Endothelial cell (in vitro differentiated cells): ENCODE measurements at places on chromosomes 11 and 22. TPM values are rescaled to one million over a fixed set of nuclear protein-coding genes. Genes with fewer than 3 reads are reported as not detected.

Gene COMT
- total RNA-seq: 49.0 TPM

Gene MYRF
- total RNA-seq: 1.5 TPM

Gene MN1
- 9.9 TPM for total RNA-seq

Gene TOP3B
- 55.6 TPM for total RNA-seq

Gene CTSW
- not detected for total RNA-seq

Gene SERPINH1
- 449 TPM for total RNA-seq

Gene SYTL2
- total RNA-seq: 4.0 TPM

Gene IGF2
- 2.1 TPM for total RNA-seq

Gene DHCR7
- 130 TPM for total RNA-seq

DNA sequence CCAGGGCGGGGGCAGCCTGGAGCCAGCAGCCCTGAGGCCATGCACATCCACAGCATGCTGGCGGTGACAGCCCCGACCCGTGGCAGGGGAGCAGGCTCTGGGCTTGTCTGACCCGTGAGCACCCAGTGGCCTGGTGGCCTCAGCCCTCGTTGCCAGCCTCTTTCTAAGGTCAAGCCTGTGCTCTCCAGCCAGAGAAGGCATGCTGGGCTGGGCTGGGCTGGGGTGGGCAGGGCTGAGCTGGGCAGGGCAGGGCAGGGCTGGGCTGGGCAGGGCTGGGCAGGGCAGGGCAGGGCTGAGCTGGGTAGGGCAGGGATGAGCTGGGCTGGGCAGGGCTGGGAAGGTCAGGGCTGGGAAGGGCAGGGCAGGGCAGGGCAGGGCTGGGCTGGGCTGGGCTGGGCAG is 10.6 kb downstream of the H19 start:
- H3K27me3 ChIP-seq: no peaks in the 10 kb centered on the region
- DNase-seq: no peak
- H3K4me3 ChIP-seq: no peak overlapping the region
- H3K4me1 ChIP-seq: no peaks in the 10 kb centered on the region
- H3K27ac ChIP-seq: no peak overlapping the region

DNA sequence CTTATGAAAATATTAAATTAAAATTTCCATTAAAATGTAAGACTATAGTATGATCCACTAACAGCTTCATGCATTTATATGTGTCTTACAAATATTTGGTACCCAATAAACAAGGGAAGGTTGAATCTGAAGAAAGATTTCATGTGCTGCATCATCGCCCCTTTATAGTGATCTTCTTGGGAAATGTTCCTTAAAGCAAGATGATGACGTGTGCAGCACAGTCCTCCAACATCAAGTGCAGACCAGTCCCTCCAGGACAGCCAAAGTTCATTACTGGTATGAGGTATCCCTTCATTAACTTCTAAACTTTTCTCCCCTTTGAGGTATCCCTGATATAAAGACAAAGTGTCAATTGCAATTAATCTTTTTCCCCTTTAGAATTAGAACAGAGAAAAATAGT is 567.0 kb downstream of the METTL15 start:
- no peak overlapping the region for H3K4me3 ChIP-seq
- DNase-seq: no peak
- no peaks in the 10 kb centered on the region for H3K36me3 ChIP-seq
- no peak overlapping the region for H3K27ac ChIP-seq
- H3K27me3 ChIP-seq: no peaks in the 10 kb centered on the region
- H3K4me1 ChIP-seq: peaks cover 5% of the 10 kb centered on the region

GRCh38 chr11:128734103-128734831 is 40.4 kb downstream of the FLI1 start:
- no peak for DNase-seq
- peaks cover 3% of the 10 kb centered on the region for H3K27me3 ChIP-seq
- H3K4me1 ChIP-seq: peaks cover 82% of the 10 kb centered on the region
- no peak overlapping the region for H3K27ac ChIP-seq
- no peak overlapping the region for H3K4me3 ChIP-seq

- no peaks in the 10 kb centered on the region for H3K36me3 ChIP-seq
- no peak overlapping the region for H3K27ac ChIP-seq
- peaks cover 9% of the 10 kb centered on the region for H3K27me3 ChIP-seq
- peaks cover 20% of the 10 kb centered on the region for H3K4me1 ChIP-seq
Measured at GRCh38 chr11:123357353-123357989, 72.6 kb upstream of the GRAMD1B start.

DNA sequence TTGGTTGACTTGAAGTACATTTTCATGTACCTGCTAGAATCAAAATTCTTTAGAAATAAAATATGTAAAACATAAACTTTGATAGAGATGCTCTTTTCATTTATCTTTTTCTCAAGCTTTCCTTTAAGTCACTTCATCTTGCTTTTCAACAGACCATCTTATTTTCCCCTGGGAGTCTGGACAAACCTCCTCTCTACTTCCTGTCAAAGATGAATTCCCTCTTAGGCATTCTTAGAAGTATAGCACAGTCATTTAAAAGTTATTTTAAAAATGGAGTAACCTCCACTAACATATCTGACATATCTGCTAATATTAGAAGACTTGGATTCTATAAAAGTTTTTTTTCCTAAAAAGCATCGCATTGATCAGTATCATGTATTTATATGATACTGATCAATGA is 84.8 kb upstream of the PAX6 start:
- H3K36me3 ChIP-seq: no peaks in the 10 kb centered on the region
- peaks cover 4% of the 10 kb centered on the region for H3K27me3 ChIP-seq
- no peak overlapping the region for H3K27ac ChIP-seq
- DNase-seq: no peak

- peaks cover 3% of the 10 kb centered on the region for H3K27me3 ChIP-seq
- no peaks in the 10 kb centered on the region for H3K36me3 ChIP-seq
- H3K27ac ChIP-seq: peak overlapping the region; percentile 15
- peaks cover 20% of the 10 kb centered on the region for H3K4me1 ChIP-seq
- no peak for DNase-seq
Measured at GRCh38 chr22:32354360-32355351, 3.0 kb upstream of the RFPL3 start.

- no peaks in the 10 kb centered on the region for H3K27me3 ChIP-seq
- H3K4me3 ChIP-seq: no peak overlapping the region
- no peak overlapping the region for H3K27ac ChIP-seq
- no peak for DNase-seq
- no peaks in the 10 kb centered on the region for H3K36me3 ChIP-seq
Measured at GRCh38 chr11:102012946-102013345, 34.3 kb upstream of the CFAP300 start.

- H3K4me3 ChIP-seq: no peak overlapping the region
- H3K27me3 ChIP-seq: no peaks in the 10 kb centered on the region
- no peak for DNase-seq
- no peaks in the 10 kb centered on the region for H3K36me3 ChIP-seq
- H3K4me1 ChIP-seq: no peaks in the 10 kb centered on the region
- H3K27ac ChIP-seq: no peak overlapping the region
Measured at GRCh38 chr22:44337678-44338004, 24.9 kb upstream of the SHISAL1 start.

GRCh38 chr11:60338053-60338452 is 11.0 kb downstream of the MS4A6E start:
- no peaks in the 10 kb centered on the region for H3K36me3 ChIP-seq
- no peak overlapping the region for H3K4me3 ChIP-seq
- no peak overlapping the region for H3K27ac ChIP-seq
- no peaks in the 10 kb centered on the region for H3K27me3 ChIP-seq
- no peak for DNase-seq

DNA sequence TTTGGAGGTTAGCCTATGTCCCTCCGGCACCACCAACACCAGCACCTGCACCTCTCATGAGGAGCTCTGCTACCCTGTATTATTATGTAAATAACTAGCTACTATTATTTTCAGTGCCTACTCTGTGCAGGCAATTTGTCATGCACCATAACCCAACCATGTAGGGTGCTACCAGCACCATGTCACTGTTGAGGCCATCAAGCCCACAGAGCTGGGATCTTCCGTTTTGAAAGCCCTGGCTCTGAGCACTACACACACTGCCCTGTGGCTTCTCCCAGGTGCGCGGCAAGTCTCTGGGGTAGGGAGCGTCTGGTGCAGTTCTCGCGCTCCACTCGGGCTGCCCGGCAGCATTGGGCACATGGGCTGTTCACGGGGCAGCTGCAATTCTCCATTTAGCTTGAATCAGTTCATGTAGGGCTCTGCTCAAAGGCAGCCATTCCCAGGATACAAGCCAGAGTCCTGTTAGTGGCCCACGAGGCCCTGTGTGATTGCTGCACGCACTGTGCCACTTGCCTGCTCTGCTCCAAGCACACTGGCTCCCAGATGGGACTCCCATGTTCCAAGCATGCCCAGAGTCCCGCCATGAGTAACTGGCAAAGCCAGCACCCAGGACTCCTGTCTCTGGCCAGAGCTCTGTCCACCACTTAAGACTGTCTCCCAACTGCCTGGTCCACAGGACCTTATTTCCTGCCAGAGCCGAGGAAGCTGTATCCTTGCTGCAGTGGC is 42.5 kb upstream of the CDON start:
- no peak overlapping the region for H3K4me3 ChIP-seq
- H3K27ac ChIP-seq: no peak overlapping the region
- no peak for DNase-seq
- H3K4me1 ChIP-seq: peaks cover 8% of the 10 kb centered on the region
- H3K36me3 ChIP-seq: no peaks in the 10 kb centered on the region
- peaks cover 9% of the 10 kb centered on the region for H3K27me3 ChIP-seq

- peaks cover 3% of the 10 kb centered on the region for H3K27me3 ChIP-seq
- peaks cover 5% of the 10 kb centered on the region for H3K4me1 ChIP-seq
- H3K27ac ChIP-seq: no peak overlapping the region
- DNase-seq: no peak
- no peaks in the 10 kb centered on the region for H3K36me3 ChIP-seq
- no peak overlapping the region for H3K4me3 ChIP-seq
Measured at GRCh38 chr11:109130910-109131309, 291.1 kb upstream of the C11orf87 start.

GRCh38 chr11:94877443-94878200 is 95.7 kb downstream of the CWC15 start:
- peak overlapping the region; percentile 52 for H3K27ac ChIP-seq
- H3K4me1 ChIP-seq: peaks cover 15% of the 10 kb centered on the region
- DNase-seq: no peak
- peaks cover 5% of the 10 kb centered on the region for H3K27me3 ChIP-seq
- peak overlapping the region; percentile 47 for H3K4me3 ChIP-seq
- peaks cover 49% of the 10 kb centered on the region for H3K36me3 ChIP-seq

GRCh38 chr11:106854429-106854828 is 163.8 kb downstream of the GUCY1A2 start:
- H3K4me3 ChIP-seq: no peak overlapping the region
- no peaks in the 10 kb centered on the region for H3K36me3 ChIP-seq
- no peaks in the 10 kb centered on the region for H3K27me3 ChIP-seq
- H3K27ac ChIP-seq: no peak overlapping the region
- DNase-seq: no peak

GRCh38 chr11:79702303-79702702 is 261.5 kb upstream of the TENM4 start:
- no peaks in the 10 kb centered on the region for H3K36me3 ChIP-seq
- H3K4me3 ChIP-seq: no peak overlapping the region
- no peaks in the 10 kb centered on the region for H3K27me3 ChIP-seq
- no peak for DNase-seq
- H3K4me1 ChIP-seq: no peaks in the 10 kb centered on the region

DNA sequence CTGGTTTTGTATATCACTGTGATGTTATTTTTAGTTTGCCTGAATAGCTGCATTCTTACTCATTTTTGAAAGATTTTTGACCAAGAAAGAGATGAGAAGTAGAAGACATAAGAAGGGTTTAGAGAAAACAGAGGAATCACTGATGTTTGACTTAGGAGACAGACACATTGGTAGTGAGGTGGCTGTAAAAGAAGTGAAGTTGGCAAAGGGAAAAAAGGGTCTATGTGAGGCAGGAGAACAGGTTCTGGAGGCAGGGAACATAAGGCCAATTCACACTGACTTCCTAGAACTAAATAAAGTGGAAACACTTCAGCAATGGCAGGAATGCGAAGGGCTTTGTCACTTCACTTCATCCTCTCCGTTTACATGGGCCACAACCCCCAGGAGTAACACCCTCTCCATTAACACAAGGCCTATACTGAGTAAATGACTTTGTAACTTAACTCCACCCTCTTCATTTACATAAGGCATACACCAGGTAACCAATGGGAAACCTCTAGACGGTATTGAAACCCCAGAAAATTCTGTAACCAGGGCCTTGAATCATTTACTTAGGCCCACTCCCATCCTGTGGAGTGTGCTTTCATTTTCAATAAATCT is 36.5 kb downstream of the CTSC start:
- no peak overlapping the region for H3K27ac ChIP-seq
- DNase-seq: no peak
- no peaks in the 10 kb centered on the region for H3K27me3 ChIP-seq
- no peak overlapping the region for H3K4me3 ChIP-seq
- no peaks in the 10 kb centered on the region for H3K4me1 ChIP-seq
- peaks cover 33% of the 10 kb centered on the region for H3K36me3 ChIP-seq
